ENCODE measurements at places on chromosomes 6 and 20.

GRCh38 chr6:40881501-40881900 is 157.5 kb downstream of the UNC5CL start:
- DNase-seq, result no peak

- no peak for DNase-seq
Measured at GRCh38 chr6:158323561-158323958, 11.3 kb downstream of the TULP4 start.

- no peak for DNase-seq
Measured at GRCh38 chr20:31474097-31474436, 860 bp downstream of the DEFB124 start.

DNA sequence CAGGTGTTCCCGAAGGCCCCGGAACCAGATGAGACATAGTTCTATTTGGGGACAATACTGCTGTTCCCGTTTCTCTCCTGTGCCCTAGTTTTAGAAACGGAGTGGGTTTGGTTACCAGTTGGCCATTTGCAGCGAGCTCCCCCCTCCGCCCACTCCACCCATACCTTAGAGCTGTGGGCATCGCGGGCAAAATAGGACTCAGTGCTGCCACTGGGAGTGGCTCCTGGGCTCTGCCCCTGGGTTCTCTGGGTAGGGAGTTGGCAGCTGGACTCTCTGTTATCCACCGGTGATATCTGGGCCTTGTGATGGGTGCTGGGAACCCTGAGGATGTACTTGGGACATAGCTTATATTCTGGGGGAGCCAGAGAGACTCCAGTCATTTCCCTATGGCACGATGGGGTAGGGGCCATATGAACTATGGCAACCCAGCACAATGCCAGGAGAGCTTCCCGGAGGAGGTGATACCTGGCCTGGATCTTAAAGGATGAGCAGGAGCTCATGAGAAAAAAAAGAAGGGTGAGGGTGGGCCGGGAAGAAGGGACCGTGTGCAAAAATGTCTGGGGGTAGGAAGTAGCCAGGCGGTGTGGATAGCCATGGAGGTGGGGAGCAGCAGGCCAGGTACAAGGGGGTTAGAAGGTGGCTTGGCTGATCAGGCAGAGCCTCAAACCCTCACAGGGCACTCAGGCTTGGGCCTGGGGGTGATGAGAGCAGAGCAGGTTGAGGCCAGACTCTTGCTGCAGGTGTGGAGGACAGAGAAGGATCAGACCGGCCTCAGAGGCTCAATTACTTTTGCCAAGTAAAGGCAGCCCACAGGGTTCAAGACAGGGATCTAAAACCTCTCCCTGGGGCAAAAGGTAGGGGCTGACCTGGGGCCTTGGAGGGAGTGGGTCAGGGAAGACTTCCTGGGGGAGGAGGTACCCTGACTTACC is 9.6 kb downstream of the SRC start:
- no peak for DNase-seq

DNA sequence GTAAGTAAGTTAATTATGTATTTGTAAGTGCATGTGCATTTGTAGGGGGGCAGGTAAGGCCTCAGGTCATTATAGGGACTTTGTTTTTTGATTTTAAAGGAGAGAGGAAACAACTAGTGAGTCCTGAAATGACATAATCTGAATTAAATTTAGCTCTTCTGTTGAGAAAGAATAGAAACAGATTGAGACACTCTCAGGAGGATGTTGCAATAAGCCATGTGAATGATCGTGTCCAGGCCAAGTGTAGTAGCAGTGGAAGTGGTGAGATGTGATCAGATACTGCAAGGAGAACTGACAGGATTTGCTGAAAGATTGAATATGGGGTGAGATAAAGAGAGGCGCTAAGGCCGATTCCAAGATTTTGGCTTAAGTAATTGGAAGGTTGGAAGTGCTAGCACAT is 2.6 kb upstream of the CENPW start:
- no peak for DNase-seq

DNA sequence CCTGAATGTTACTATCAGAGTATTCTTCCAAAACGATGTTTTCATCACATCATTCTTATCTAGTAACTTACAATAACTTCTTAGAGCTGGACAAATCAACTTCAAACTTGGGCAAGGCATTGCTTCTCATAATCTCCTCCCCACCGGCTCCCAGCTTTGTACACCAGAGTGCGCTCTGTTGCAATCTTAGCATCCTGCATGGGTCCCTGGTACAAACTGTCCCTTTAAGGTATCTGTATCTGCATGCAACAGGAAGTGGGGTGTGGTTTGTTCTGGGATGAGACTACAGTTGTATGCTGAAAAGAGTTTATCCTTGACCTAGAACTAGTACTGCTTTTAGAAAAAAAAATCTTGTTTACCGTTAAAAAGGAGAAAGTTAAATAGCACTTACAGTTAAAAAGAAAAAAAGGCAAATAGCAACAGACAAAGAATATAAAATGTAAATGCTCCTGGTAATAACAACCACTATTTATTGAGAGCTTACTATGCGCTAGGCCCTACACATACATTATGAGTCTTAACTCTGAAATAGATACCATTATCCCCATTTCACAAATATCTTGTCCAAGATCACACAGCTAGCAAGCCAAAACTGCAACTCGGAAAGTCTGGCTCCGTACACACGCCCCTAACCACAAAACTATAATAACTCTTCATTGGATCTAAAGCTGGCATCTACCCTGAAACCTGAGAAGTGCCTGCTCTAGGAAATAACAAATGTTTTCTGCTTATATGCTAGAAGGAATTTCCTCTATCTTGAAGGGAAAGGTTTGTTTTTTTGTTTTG is 9.8 kb upstream of the HECA start:
- peak; percentile 26 for DNase-seq

GRCh38 chr6:317060-317447 is 24.8 kb downstream of the DUSP22 start:
- no peak for DNase-seq

DNA sequence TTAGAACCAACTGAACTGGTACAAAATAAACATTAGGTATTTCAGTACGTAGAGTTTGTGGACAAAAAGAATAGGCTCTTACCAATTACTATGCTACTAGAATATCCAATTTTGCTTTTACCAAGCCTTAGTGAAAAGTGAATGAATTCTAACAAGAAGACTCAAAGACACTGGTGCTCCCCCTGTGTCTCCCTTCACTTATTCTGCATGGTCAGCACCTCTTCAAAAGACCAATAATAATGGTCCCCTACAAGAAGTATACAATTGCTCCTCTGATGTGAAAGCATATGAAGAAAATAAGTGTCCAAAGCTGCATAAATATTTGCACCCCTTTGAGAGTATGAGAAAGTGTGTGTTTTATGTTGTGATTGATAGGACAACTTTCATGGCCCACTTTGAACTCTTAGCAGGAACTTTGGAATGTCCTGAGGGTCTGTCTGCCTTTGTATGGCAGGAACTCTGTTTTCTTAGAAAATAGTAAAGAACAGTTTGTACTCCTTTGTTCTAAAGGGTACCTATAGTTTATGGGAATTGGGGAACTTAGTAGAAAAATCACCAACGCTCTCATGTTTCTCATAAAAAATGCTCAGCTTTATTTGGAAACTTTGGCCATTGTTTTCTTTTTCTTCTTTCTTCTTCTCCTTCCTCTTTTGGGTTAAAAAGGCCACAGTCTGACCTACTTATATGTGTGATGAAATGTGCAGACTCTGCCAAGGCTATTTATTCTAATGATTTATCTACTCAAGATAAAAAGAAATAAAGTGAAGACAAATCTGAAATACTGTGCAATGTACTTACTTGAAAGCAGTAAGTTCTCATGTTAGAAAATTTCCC is 352.4 kb downstream of the LAMA2 start:
- no peak for DNase-seq

DNA sequence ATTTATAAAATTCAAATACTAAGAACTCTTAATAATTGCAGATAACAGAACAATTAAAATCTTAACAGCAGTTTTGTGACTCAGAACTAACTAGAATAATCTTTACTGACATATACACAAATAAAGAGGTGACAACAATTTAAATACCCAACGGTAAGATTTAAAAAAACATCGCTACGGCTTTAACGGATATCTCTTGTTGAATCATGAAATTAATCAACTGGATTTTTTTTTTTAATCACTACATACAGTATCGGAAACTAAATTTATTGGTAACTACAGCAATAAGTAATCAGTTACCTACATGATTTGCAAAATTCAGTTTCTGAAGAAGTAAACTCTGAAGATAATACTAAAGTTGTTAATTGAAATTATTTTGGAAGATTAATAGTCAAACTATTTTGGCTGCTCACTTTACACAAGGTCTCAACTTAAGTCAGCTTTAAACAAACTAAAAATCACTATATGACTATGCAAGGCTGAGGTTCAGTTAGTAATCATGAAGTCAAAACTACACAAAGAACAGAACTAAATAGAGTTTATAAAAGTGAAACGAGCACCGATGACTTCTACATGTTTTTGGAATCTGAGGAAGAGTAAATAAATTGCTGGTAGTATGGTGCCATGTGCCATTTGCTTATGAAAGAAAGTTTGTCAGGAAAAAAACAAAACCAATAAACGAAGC is 128.8 kb downstream of the HUS1B start:
- no peak for DNase-seq

GRCh38 chr6:169639653-169640278 is 62.1 kb downstream of the WDR27 start:
- no peak for DNase-seq

- DNase-seq, result no peak
Measured at GRCh38 chr6:165988757-165989456, 178.7 kb downstream of the TBXT start.

DNA sequence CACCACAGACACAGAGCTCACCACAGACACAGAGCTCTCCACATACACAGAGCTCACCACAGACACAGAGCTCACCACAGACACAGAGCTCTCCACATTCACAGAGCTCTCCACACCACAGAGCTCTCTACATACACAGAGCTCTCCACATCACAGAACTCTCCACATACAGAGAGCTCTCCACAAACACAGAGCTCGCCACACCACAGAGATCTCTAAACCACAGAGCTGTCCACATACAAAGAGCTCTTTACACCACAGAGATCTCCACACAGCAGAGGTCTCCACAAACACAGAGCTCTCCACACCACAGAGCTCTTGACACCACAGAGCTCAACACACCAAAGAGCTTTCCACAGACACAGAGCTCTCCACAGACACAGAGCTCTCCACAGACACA is 55.8 kb downstream of the ERMARD start:
- no peak for DNase-seq

DNA sequence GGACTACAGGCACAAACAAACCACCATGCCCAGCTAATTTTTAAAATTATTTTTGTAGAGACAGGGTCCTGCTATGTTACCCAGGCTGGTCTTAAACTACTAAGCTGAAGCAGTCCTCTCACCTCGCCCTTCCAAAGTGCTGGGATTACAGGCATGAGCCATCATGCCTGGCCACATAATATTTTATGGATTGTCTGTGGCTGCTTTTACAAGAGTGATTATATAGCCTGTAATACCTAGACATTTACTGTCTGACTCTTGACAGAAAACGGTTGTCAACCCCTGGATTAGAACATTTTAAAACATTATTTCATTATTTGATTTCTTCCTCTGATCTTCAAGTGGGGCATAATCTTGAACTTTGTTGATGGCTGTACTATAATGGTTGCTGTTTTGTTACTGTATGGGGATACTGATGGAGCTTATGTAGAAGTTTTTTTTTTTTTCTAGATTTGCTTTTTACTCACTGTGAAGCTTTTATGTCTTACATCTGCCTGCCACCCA is 14.3 kb downstream of the PARD6B start:
- no peak for DNase-seq

- no peak for DNase-seq
Measured at GRCh38 chr20:20786428-20786827, 74.0 kb upstream of the RALGAPA2 start.

- DNase-seq, result no peak
Measured at GRCh38 chr6:146666909-146667308, 68.1 kb downstream of the ADGB start.

GRCh38 chr6:46772762-46773161 is 20.4 kb upstream of the MEP1A start:
- DNase-seq, result no peak

DNA sequence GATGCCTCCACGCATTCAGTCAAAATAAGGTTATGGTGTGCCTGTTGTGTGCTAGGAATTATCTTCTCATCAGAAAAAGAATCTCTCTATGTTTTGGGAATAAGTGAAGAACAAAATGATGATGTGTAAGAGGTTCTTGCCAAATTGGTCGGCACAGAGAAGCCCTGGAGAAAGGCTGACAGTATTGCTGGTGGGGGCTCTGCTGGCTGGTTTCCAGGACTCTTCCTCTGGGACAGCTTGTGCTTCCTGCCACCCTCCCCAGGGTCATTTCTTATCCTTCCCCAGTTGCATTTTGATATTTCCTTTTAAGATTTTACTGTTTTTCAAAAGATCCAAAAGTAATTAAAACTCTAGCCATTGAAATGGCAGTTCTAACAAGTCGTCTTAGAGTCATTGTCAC is 22.1 kb downstream of the CST4 start:
- DNase-seq, result no peak

DNA sequence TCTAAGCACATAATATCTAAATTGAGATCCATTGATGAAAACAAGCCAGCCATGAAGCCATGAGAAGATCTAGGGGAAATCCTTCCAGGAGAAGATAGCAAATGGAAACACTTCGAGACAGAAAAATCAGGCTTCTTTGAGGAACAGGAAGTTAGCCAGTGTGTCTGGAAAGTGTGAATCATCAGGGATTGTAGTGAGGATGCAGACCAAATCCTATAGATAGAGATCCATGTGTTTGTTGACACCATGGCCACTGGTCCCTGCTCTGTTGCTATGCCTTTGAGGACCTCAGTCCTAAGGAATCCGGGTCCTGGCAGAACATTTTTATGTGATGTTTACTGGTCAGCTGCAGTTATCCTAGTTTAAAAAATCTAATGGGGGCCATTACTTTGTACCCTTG is 6.6 kb upstream of the ELOVL2 start:
- DNase-seq, result no peak

DNA sequence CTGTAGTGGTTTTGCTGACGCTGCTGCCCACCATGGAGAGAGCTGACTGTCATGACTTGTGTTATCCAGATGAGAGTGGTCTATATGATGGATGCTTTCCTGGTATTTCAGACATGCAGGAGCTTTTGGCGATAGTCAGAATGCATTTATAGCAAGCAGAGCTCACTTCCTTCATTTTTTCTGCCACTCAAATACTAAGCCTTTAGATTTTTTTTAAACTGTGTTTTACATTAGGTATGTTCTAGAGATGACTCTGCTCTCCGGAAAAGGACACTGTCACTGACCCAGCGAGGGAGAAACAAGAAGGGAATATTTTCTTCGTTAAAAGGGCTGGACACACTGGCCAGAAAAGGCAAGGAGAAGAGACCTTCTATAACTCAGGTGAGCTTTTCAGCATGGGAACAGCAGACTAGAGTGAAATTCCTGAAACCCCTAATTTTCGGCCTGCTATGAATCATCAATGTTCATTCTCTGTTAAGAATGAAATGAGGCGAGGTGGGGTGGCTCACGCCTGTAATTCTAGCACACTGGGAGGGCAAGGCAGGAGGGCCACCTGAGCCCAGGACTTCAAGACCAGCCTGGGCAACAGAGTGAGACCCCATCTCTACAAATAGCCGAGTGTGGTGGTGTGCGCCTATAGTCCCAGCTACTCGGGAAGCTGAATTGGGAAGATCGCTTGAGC is 98.6 kb upstream of the CLDN20 start:
- DNase-seq, result no peak

Data from DMS153 (cell line).